Body of pancreas (tissue), 4 donors: ENCODE measurements at places on chromosomes 4 and X. TPM values are rescaled to one million over a fixed set of nuclear protein-coding genes. Genes with fewer than 3 reads are reported as not detected.
A peak's percentile ranks its signal among the peaks of the same experiment; 100 is the strongest.

DNA sequence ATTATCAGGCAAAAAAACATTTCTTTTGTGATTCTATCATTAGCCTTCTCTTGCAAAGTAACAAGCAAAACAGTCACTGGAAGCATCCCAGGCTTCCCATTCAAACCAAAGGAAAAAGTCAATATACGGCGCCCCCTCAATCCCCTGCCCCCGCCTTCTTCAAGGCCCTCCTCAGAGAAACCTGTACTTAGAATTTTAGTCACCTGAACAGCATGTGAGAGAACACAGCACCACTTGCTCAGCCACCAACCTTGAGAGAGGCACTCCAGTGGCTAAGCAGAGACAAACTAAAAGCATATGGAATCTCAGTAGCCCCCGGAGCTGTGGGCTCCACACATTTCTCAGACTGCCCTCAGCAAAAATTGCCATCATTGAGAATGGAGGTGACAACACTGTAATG is 25.2 kb downstream of the LEF1 start:
- DNase-seq = no peak

- no peak for DNase-seq
Measured at GRCh38 chr4:80017125-80017854, 55.7 kb downstream of the ANTXR2 start.

DNA sequence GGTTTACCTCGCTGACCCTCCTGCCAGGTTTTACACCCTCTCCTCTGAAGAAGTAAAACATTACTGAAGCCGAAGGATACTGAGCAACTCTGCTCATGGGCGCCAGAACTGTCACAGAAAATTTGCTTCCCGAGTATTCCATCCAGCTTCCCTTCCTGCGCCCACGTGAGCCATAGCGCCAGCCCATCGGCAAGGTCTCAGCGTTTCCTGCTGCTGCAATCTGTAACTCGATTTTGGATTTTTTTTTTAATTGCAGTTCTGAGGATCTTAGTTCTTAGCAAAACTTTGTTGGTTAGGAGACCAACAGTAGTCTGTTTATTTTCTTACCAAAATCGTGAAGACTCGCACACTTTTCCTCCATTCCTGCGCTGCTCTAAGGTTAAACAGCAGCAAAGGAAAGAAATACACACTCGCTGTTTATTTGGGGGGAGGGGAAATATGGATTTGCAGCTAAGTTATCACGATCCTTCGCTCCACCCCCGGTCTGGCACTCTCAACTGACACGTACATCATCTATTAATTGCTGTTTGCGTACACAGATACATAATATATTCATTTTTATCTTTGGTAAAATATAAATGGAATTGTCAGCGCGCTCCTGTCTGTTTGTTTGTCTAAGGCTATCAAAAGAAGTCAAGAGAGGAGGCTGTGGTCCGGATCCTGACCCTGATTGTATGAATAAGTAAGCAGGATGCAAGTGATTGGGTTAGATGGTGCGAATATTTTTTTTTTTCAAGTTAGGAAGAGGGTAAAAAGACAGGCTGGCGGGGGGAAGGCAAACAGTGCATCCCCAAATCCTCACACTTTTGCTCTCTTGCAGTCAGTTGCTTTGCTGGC is at the start of gene TLL1:
Gene TLL1, plus strand, starts transcription at position 777 of the 837 bp plus-strand sequence. CDS start 668 bp downstream, outside the sequence.
- peak; percentile 48 for DNase-seq

DNA sequence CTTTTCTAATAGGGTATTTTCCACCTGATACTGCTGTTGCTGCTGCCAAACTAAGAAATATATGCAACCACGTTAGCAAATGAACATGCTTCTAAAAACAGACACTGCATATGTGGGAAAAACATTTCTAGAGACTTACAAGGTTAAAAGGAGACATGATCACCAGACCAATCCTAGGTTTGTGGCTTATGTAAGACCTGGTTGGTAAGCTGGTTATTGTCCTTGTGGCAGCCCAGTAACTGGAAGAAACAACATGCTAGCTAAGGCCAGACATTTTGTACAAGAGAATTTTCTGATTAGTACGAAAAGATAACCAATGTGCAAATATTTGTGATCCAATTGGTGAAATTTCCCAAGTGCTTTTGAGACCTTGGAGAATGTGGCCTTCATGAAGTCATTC is 112.0 kb downstream of the AFF2 start:
- peak; percentile 8 for DNase-seq

Gene MTTP
- not detected for total RNA-seq

Gene SAP30
- 10.6 TPM for total RNA-seq

Gene ZFP92
- 0.33 TPM for total RNA-seq
